NCI-H2081 treated with DMSO at 0.1 percent for 48 hours (cell line): ENCODE measurements at places on chromosomes 7 and 10.
A peak's percentile ranks its signal among the peaks of the same experiment; 100 is the strongest.

GRCh38 chr10:99754670-99755069, 22.6 kb downstream of the CUTC start:
- no peak for DNase-seq

DNA sequence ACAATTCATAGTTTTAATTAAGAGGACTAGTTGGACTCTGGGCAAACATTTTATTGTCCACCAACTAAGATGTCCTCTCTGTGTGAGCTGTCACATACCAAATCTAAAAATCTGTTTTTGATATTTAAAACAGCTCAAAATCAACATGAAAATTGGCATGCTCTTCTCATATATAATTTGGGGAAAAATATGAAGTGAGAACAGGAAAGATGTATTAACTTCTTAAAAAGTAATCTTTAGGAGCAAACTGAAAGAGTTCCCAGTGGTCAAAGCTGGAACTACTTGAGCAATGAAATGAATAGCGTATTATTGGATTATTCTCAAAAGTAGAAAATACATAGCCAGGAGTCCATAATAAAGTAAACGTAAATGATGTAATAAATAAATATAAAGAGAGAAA, 147.2 kb downstream of the DYNC1I1 start:
- DNase-seq: no peak

DNA sequence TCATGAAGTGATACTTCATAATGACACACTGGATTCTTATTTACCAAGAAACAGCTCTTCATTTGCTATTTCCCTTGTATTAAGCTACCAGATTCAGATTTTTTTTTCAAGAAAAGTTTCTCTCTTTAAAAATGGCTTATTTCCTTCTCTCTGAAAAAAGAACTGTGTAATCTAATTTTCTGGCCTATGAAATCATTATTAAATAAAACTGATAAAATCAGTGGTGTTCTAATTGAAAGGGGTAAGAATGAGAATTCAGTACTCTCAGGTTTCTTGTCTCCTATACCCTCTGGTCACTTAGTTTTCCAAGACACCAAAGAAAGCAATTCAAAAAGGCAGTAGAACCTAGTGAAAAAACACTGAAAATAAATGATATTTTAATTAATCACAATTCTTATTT, 10.3 kb downstream of the JMJD1C start:
- no peak for DNase-seq

- DNase-seq: no peak
These were observed 918 bp upstream of the STRA8 start for GRCh38 chr7:135232720-135233119.

DNA sequence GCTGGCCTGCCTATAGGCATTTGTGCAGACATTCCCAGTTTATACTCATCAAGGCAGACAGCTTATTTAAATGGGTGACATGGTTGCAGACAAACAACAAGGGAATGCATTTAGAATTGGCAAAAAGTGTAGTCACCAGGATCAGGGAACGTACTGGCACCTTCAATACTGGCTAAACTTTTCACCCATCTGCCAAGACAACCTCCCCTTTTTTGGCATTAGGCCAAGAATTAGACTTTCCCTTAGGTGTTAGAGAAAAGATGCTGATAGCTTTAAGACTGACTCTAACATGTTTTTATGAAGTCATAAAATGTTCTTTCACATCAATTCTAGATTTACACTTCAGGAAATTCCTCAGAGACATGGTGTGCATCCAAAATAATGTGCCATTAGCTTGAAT, 365.9 kb downstream of the PHTF2 start:
- no peak for DNase-seq

DNA sequence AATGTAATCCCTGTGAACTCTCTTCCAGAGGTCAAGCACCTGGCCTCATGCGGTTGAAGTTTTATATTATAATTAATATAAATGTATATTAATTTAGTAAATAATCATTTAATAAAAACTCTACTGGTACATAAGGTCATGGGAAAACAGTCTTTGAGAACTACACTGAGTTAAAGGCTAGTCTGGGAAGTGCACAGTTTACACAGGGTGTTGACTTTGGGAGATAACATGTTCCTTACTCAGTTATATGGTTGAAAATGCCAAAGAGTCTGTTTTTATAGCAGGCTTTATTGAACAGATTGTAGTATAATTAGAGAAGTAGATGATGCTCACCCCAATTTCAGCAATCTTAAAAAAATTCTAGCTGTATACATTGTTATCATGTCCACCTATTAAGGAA, 735.9 kb downstream of the GATA3 start:
- no peak for DNase-seq

- no peak for DNase-seq
These were observed 18.9 kb downstream of the PDGFA start for GRCh38 chr7:500521-501420.

DNA sequence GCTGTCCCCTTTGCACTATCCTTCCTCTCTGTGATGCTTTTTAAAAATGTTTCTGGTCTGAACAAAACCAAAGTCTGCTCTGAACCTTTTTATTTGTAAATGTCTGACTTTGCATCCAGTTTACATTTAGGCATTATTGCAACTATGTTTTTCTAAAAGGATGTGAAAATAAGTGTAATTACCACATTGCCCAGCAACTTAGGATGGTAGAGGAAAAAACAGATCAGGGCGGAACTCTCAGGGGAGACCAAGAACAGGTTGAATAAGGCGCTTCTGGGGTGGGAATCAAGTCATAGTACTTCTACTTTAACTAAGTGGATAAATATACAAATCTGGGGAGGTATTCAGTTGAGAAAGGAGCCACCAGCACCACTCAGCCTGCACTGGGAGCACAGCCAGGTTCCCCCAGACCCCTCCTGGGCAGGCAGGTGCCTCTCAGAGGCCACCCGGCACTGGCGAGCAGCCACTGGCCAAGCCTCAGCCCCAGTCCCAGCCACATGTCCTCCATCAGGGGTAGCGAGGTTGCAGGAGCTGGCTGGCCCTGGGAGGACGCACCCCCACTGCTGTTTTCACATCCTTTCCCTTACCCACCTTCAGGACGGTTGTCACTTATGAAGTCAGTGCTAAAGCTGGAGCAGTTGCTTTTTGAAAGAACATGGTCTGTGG, 11.4 kb upstream of the CSGALNACT2 start:
- no peak for DNase-seq

GRCh38 chr10:94402204-94402842, at the start of gene TBC1D12:
TBC1D12 (plus strand) TSS chr10:94402541; CDS start chr10:94402614, 73 bp downstream.
- DNase-seq: peak; percentile 71

- DNase-seq: no peak
These were observed 19.1 kb upstream of the TNKS2 start for GRCh38 chr10:91779011-91779605.

DNA sequence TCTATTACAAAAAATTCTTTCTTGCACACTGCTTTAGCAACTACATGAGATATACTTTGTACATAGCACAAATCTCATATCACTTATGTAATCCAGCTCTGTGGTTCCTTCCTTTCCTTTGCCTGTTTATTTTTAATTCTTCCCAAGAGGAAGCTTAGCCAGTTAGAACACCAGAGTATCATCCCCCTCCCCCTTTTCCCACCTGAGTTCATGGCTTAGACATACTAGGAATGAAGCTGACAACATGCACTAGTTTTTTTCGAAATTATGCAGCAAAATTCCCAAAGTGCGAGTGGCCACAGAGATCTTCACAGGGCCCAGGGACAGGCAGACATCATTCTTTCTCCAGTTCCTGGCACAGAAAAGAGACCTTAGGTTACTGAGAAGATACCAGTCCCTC, 17.8 kb downstream of the CAV1 start:
- DNase-seq: no peak

GRCh38 chr7:94400643-94401427, 6.1 kb downstream of the COL1A2 start:
- no peak for DNase-seq

GRCh38 chr7:128920913-128921582, 10.5 kb upstream of the KCP start:
- DNase-seq: no peak

GRCh38 chr10:4944841-4945240, 18.4 kb upstream of the AKR1C1 start:
- no peak for DNase-seq

GRCh38 chr10:124470544-124471434, 9.2 kb downstream of the LHPP start:
- no peak for DNase-seq

- no peak for DNase-seq
These were observed 4.0 kb downstream of the DLX5 start for GRCh38 chr7:97020601-97020995.

DNA sequence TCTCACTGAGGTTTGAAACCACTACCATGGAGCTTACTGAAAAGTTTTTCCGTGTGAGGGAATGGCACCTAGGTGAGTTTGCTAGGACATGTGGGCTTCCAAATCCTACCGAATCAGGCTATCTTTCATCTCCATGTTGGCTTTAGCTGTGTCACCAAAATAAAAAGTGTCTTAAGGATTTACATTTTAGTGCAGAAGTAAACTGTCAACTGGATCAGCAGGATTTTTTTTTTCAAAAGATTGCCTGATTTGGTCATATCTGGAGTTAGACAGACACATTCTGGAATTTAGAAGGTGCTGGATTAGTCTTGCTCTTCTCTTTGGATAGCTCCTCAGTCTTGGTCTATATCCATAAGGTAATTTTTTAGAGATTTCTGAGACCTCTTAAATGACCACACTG, 5.5 kb downstream of the ARID5B start:
- DNase-seq: no peak

- DNase-seq: no peak
These were observed 327.5 kb upstream of the PLXDC2 start for GRCh38 chr10:19488592-19489280.

GRCh38 chr7:139651914-139652313, 125.9 kb downstream of the HIPK2 start:
- no peak for DNase-seq

GRCh38 chr10:117253908-117254307, 13.0 kb downstream of the SLC18A2 start:
- no peak for DNase-seq

DNA sequence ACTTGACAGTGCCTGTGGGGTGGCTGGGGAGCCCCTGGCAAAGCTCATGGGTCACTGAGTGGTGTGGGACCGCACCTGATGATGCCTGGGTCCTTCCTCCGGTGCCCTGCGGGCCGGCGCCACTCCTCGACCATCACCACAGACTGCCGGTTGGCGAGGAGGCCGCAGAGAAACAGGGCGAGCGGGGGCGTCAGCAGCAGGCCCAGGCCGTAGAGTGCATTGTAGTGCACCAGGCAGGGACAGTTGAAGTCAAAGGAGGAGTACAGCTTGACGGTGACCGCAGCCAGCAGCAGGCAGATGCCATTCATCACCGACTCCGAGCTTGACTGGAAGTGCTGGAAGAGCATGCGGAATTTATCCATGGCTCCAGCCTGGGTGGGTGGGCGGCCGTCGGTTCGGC, 369 bp downstream of the CALHM3 start:
- DNase-seq: no peak

DNA sequence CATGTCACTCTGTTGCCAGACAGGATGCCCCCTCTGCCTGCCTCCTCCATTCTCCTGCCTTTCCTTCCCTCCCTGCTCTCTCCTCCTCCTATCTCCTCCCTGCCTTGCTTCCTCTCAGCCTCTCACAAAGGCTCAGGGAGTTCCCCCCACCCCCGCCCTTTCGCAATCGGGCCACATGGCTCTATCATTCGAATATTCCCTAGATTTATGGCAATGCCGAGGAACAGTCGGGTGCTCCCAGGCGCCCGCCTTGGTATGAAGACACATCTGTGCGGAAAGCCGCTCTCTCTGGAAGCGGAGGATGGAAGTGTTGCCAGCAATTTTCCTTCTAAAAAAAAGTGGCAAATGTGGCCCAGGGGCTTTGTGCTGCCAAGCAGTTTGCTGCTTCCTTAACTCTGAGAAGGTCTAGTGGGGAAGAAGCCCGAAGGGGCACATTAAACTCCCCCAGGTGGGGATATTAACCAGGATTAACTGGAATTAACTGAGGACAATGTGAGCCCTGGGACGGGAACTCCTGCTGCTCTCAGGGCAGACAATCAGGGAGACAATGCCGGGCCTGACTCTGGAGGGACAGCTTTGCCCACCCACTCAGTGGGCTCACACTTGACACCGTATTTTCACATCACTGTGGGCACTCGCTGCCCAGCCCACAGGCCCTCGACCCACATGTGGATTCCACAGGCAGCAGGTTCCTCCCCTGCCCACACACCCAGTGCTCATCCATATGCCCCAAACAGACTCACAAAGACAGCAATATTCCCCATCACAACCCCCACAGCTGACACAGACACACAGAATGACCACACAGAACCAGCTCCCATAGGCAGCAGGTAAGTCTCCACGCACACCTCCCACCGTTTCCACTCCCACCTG, 88.4 kb upstream of the SMNDC1 start:
- no peak for DNase-seq

- no peak for DNase-seq
These were observed 30.2 kb upstream of the NUB1 start for GRCh38 chr7:151311294-151311864.

DNA sequence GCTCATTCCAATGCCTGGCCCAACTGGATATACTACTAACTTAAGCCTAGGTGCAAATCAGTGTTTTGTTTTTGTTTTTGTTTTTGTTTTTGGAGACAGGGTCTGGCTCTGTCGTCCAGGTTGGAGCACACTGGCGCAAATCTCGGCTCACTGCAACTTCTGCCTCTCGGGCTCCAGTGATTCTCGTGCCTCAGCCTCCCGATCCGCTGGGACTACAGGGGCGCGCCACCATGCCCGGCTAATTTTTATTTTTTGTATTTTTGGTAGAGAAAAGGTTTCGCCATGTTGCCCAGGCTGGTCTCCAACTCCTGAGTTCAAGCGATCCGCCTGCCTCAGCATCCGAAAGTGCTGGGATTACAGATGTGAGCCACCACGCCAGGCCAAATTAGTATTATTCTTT, 1.6 kb downstream of the PPP3CB start:
- no peak for DNase-seq

DNA sequence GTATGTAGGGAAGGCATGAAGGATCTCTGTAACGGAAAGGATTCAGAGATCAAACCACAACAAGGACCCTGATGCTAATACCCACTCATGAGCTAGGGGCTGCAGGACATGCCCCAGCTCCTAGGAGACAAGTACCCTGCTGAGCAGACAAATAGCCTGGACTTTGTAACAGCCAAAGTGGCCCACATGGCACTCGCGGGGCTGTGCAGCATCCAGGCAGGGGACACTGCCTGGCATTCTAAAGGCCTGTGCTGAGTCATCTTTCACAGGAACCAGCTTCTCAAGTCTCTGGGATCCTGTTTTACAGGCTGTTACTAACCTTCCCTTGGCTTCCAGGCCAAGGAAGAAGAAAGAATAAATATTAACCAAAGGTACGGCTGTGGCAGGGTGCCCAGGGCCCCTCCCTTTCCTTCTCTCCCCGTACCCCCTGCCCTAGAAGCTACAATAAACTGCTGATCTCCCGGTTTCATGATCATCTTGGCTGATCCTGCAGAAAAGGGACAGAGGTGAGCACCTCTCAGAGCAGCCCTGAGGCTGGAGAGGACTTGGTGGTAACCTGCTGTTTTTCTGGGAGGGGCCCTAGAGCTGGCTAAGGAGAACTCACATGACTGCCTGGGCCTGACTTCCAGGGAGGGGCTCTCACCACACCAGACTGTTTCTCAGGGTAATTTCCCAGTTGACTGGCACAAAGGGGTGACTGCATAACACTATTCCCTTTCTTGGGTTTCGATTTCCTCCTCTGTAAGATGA, 4.2 kb upstream of the RPEL1 start:
- DNase-seq: no peak

GRCh38 chr7:79854621-79855020, 280.0 kb upstream of the GNAI1 start:
- DNase-seq: no peak

GRCh38 chr10:78451592-78451991, 417.9 kb downstream of the RPS24 start:
- DNase-seq: no peak

GRCh38 chr10:98312822-98313221, 44.8 kb upstream of the LOXL4 start:
- no peak for DNase-seq

- no peak for DNase-seq
These were observed 11.6 kb downstream of the PDLIM1 start for GRCh38 chr10:95279042-95279820.
